ENCODE measurements at places on chromosomes 2 and 18.

DNA sequence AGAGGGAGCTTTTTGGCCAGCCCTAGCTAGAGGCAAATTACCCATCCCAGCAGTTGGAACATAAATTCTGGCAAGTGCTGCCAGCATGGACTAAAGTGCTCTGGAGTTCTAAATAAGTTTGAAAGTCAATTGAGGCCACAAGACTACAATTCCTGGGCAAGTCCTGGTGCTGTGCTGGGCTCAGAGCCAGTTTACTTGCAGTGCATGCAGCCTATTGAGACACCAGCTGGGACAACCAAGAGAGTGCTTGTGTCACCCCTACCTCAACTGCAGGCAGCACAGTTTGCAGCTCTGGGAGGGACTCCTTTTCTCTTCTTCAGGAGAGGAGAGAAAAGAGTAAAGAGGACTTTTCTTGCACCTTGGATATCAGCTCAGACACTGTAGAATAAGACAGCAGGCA, 277.2 kb upstream of the TMEFF2 start:
- no peak for DNase-seq

DNA sequence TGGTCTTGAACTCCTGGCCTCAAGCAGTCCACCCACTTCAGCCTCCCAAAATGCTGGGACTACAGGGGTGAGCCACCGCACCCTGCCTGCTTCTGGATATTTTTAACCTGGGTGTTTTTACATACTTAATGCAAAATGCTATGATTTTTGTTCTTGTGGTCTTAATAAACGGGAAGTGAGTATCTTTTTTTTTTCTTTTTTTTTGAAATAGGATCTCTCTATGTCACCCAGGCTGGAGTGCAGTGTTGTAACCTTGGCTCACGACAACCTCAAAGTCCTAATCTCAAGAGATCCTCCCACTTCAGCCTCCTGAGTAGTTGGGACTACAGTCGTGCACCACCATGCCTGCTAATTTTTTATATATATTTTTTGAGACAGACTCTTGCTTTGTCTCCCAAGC, 19.2 kb upstream of the ASXL2 start:
- no peak for DNase-seq

GRCh38 chr2:84906108-84906899, 848 bp downstream of the TMSB10 start:
- peak; percentile 78 for DNase-seq

DNA sequence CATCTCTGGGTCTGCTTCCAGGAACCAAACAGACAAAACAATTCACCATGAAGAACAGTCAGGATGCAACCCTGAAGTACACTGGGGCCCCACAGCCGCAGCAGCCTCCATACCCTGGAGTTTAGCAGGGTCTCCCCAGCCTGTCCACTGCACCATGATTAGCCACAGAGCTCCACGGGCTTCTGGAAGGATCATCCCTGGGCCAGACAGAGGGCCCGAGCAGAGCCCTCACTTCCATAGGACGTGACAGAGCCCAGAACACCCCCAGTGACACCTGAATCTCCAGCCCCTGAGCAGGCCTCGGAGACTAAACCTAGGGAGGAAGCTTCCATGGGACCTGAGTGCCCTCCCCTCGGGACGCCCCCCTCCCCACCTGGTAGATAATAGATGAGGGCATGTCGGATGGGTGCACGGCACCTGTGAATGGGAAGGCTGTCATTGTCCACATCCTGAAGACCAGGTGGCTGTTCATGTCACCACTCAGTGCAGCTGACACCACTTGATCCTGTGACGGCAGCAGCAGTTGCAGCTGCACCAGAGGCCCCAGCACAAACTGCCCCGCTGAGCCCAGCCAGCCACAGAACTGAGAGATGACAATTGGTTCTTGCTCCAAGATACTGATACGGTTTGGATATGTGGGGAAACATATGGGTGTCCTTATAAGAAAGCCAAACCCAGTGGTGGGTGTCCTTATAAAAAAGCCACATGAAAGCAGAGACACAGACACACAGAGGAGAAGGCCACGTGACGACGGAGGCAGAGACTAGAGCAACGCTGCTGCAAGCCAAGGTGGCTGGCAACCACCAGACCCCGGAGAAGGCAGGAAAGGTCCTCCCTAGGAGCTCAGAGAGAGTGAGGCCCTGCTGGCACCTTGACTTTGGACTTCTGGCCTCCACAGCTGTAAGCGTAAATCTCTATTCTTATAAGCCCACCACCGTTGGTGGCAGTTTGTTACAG, 23.2 kb downstream of the KIF1A start:
- DNase-seq: no peak

GRCh38 chr2:136025057-136025973, 39.9 kb upstream of the DARS1 start:
- peak; percentile 32 for DNase-seq

GRCh38 chr2:67043781-67044478, 353.2 kb upstream of the ETAA1 start:
- no peak for DNase-seq

DNA sequence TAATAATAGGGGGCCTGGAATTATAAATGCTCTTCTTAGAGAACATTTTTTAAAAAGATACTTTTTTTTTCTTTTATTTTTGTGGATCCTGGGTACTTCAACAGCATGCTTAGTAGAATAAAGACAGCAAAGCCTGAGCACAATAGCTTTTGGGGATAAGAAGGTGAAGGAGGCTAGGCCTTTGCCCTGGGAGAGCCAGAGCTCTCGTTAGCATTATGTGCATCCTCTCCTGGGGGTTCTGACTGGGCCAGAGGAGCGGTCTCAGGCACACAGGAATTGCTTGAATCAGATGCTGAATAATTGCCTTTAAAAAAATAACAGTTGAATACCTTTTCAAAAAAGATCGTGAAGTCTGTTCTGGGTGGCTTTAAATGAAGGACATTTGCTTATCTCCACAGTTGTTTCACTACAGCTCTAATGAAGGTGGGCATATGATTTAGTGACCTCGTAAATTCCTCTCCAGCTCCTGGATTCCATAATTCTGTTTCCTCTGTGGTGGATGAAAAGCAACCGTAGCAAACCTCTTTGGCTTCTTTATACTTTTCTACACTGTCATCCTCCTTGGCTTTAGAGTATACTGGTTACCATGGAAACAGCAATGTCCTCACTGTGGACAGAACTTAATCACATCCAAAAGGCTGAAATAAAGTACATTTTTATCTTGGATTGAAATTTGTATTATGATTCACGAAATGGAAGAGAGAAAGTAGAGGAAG, 133.8 kb downstream of the MAIP1 start:
- DNase-seq: no peak

DNA sequence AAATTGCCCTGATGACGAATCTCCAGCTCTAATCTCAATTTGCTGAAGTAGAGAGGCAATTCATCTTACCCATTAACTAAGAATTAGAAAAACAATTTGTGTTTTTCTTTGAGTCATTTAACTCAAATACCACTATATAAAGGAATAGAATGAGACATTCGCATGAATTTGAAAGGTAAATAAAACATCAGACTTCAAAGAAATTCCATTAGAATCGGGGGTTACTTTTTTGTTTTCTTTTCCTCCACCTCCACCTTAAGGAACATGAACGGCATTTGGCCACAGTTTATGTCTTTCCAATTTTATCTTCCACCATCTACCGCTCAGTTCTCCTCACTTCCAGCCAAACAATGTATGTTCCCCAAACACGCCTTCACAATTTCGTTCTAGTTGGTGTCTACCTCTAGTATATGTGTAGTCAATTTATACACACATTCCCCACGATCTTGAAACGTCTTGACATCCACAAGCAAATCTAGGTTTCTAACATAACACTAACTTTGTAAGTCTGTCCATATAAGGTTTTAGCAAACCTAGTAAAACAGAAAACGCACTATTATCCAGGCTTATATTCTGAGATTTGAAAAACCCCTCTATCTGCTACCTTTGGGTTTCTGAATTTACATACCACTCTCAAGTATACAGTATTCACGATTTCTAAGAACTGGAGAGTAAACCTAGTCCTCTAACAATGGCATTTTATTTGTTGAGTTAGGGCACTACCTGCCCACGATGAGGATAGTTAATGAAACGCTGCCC, 1.2 kb upstream of the SMCHD1 start:
- no peak for DNase-seq

DNA sequence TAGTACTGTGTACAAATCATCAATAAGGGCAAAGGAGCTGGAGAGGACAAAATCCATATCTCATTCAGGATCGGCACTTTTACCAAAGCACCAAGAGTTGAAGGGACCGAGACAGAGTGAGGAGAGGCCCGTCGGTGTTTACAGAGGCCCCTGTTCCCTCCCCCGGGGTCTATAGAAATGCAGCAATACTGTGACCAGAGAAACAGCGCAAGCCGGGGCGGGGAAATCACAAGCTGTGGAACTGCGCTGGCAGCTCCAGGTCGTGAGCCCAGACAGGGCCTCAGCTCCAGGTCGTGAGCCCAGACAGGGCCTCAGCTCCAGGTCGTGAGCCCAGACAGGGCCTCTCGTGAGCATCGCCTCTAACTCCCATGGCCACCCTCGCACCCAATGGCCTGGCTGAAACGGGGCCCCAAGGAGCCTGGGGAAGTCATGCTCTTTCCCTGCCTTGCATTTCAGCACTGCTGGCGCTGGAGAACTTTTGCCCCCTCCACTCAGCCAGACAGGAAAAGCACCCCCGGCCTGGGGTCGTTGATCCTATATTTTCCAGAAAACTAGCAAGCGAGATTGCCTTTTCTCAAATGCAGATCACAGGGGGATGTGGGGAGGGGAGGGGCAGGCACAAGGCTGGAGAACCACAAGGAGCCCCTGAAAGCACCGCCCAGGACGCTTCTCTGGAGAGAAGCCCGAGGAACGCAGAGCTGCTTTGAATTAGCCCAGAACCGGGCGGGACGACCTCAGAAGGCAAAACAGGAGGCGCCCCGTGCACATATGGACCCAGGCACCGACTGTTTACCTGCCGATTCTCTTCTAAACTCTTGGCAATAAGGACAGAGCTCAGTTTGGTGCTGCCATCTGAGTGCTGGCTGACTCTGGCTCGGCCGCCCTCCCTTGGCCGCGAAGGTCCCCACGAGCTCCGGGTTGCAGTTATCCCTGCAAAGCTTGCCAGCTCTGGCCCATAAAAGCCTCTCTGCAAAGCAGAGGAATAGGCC, 223.7 kb downstream of the ACKR3 start:
- DNase-seq: no peak

DNA sequence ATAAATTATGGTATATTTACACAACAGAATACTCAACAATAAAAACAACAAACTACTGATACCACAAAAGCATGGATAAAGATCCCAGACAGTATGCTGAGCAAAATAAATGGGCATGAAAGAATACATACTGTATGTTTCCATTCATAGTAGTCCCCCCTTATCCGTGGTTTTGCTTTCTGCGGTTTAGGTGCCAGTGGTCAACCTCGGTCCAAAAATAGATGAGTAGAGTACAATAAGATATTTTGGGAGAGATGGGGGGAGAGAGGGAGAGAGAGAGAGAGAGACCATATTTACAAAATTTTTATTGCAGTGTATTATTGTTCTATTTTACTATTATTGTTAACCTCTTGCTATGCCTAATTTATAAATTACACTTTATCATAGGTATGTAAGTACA, 21.0 kb upstream of the TGFA start:
- DNase-seq: no peak

DNA sequence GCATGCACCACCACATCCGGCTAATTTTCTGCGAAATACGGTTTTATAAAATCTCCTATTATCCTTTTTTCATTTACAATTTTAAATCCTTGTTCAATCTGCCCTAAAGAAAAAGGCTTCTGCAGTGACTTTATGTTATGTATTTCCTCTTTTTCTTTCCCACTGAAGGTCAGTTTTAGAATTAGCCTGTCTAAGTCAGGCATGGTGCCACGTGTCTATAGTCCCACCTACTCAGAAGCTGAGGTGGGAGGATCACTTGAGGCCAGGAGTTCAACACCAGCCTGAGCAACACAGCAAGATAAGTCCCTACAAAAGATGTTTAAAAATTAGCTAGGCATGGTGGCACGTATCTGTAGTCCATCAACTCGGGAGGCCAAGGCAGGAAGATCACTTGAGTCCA, 39.8 kb upstream of the TNFRSF11A start:
- DNase-seq: no peak

DNA sequence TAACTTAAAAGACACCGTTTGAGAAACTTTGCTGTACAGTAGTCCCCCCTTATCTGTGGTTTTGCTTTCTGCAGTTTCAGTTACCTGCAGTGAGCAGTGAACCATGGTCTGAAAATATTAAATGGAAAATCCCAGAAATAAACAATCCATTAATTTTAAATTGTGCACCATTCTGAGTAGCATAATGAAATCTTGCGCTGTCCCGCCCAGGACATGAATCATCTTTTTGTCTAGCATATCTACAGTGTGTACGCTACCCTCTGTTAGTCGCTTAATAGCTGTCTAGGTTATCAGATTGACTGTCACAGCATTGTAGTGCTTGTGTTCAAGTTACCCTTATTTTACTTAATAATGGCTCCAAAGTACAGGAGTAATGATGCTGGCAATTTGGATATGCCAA, 6.1 kb downstream of the ARPC2 start:
- DNase-seq: no peak

DNA sequence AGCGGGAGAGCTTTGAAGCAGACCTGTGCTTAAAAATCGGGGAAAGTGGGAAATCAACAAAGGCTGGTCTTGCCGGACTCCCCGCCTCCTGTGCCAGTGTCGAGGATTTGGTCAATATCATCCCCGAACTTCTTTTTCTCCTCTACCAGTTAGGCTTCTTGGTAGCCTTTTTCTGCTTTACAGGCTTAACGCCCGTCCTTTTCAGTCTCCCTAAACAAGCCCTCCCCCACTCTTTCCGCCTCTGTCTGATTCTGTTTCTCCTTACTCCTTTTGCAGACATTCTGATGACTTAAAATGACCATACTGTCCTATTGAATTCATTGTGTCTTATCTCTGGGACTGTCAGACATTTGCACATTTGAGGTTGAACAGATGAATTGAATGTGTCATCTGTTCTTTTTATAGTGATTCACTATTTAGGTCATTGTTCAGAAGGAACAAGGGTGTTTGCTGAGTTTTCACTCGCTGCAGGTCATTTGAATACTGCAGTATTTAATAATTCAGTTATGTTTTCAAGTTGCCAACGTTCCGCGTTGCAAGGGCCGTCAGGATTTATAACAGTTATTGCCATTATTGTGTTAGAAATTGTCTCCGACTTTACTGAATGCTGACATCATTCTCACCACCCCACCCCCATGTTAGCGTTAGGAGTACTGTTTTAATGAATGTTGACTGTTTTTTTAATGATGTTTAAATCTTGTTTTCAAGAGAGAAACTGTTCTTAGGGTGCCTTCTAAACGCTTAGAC, 1.1 kb downstream of the ITGAV start:
- peak; percentile 40 for DNase-seq

- no peak for DNase-seq
These were observed 295.5 kb downstream of the ZNF521 start for GRCh38 chr18:25056429-25056828.

All from T-helper 2 cell treated with Interferon-gamma antibody and Interleukin-4, amounts not matched to agents 5 μg/mL and 100 μg/mL, for 36 hours (primary cell).